Stimulated activated CD8-positive, alpha-beta memory T cell treated with anti-CD3 and anti-CD28 coated beads, Interleukin-7, amount 100 ng/mL, for 1 hour (primary cell): ENCODE measurements at places on chromosomes 12 and 14.
A peak's percentile ranks its signal among the peaks of the same experiment; 100 is the strongest.

GRCh38 chr14:81408595-81408994 lies 8.5 kb upstream of the STON2 start:
- no peak for DNase-seq

DNA sequence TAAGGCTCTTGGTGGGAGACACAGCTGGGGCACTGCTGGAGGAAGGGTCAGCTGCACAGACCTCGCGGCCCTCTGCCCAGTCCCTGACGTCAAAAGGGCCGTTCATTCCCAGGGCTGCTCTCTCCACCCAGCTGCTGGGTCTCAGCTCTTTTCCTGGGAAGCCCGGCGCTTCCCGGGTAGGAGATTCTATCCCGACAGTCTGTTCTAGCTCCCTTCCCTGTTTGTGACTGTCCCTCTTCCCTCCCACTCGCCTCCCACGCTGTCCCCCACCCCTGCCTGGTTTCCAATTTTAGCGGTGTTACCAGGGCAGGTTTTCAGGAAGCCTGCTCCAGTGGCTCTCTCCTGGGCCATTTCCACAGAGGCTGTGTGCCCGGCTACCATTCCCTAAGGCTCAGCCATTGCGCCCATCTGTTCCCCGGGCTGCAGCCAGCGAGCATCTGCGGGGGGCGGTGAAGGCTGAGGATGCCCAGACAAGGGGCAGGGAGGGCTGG lies 186.6 kb downstream of the CACNA1C start:
- no peak for DNase-seq

DNA sequence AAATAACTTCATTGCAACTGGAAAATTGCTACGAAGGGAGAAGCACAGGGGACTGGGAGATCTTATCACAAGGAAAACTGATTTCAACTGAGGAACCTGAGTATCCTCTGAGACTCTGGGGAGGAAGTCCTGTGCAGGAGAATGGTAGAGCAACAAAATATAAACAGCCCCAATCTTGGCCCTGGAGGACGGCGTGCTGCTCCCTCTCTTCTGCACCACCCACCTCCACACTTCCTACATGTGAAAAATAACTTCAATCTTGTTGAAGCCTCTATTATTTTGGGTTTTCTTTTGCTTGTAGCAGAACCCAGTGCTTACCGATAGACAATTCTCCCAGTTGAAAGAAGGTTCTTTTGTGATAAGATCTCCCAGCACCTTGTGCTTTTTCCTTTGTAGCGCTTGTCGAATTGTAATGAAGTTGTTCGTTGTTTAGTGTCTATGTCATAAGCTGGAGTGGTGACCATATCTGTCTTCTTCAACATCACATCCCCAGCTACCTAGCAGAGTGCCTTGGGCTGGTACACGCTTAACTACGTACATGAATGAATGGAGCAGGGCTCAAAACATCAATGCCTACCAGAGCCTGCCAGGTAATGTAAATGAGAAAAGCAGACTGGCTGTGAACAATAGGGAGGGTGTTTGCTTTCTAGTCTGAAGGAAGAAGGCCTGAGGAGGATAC lies 2.8 kb upstream of the CD4 start:
- no peak for DNase-seq

DNA sequence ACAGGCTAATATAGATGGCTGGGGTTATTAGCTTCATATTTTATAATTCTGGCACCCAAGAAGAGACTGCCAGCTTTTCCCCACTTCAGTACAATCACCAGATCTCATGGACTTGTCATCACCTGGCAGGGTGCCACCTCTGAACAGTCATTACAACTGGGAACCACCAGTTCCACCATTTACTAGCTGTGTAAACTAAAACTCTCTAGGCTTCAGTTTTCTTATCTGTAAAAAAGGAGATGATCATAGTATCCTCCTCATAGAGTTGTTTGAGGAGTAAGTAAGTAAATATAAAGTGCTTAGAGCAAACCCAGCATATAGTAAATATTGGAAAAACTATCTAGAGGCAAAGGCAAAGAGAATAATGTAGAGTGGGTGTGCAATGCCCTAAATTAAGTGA lies 19.3 kb downstream of the CPNE8 start:
- no peak for DNase-seq

- DNase-seq: no peak
Measured at GRCh38 chr14:89667983-89668382, 250.9 kb upstream of the FOXN3 start.

DNA sequence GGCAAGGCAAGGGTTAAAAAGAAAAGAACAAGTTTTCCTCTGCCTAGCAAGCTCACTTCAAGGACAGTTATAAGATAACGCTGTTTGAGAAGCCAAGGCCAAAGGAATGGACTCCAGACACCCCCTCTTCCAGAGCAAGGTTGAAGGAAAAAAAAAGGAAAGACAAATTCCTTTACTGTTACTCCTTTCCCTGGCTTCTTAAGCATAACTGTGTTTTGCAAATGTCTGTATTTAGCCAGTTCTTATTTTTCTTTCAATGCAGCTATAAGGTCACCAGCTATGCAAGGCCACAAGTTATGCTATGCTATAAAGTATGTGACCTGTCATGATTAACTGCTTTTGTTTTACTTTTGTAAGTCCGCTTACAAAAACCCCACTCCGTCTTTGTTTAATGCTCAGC lies 26.6 kb downstream of the ZNF410 start:
- DNase-seq: no peak

DNA sequence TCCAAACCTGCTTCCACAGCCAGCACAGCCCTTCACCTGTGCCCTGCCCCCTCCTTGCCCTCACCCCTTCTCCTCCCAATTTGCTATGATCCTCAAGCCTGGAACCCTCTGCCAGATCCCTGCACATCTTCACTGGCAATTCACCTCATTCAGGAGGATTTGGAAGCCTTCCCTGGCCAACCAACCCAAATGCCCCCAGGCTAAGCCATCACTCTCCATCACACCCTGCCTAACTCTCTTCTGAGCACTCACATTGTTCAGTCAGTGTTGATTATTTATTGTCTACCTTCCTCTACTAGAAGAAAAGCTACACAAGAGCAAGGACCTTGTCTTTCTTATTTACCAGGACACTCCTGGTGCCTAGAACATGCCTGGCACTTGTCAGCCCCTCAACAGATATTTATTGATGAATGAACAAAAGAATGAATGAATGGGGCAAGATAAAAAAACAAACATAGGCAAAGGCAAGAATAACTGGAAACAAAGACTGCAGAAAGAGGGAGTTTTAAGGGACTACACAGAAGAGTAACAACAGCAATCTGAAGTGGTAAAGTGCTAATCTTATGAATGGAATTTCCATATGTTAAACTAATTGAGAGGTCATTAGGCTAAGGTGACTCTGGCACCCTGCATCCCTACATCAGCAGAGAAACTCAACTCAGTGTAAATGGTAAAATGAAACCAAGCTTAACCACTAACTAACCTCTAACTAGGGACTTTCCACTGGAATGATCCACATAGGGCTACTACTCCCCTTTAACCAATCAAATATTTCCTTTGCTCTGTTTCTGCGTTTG lies 33.4 kb downstream of the TMTC1 start:
- DNase-seq: no peak

- DNase-seq: no peak
Measured at GRCh38 chr14:101128478-101129321, 225.2 kb upstream of the RTL1 start.

DNA sequence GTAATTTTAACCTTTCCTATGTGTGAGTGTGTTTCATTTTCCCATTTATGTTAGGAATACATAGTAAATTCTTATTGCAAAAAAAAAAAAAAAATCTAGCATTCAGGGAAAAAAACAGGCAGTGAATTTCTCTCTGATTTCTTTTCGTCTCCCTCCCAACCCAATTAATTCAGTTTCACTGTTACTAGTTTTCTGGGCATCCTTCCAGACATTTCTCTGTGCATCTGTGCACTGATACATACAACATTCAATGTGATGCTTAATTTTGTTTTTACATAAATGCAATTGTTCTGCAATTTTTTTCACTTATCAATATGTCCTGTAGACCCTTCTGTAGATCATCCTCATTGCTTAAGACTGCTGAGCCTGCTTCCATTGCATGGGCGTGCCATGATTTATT lies 694.3 kb upstream of the TBX3 start:
- no peak for DNase-seq

GRCh38 chr12:57016348-57016747 lies at the start of gene TAC3:
Gene TAC3 (minus strand): TSS chr12:57016529. CDS start chr12:57015797, 732 bp downstream.
- no peak for DNase-seq

- no peak for DNase-seq
Measured at GRCh38 chr12:54229624-54230212, 40.9 kb upstream of the SMUG1 start.

DNA sequence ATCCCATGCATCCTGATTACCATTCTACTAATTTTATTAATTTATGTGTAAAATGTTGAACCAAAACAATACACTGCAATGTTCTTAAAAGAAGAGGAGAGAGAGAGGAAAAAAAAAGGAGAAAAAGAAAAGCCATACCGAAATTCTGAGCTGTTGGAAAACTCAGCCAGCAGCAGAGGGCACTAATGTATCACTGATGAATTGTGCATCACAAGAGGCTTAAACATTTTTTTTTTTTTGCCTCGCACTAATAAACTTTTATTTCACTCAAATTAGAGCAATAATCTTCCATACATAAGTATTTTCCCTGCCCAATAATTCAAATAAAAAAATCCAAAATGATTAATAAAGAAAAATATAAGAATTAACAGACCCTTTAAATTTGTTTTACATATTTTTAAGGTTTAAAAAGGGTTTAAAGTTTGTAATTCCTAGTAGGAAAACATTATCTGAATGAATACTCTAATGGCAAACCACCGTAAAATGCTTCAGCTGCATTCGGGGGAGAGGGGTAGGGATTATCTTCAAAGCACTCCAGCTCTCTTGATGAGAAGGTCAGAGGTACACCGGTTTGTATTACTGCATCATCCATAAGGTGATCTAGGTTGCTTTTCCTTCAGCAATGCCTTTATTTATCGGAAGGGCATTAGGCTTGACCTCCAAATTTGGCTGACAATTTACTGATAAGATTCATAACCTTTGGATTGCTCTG lies 41.9 kb downstream of the ATP23 start:
- no peak for DNase-seq

GRCh38 chr12:121252712-121253345 lies 42.9 kb downstream of the P2RX4 start:
- DNase-seq: no peak

DNA sequence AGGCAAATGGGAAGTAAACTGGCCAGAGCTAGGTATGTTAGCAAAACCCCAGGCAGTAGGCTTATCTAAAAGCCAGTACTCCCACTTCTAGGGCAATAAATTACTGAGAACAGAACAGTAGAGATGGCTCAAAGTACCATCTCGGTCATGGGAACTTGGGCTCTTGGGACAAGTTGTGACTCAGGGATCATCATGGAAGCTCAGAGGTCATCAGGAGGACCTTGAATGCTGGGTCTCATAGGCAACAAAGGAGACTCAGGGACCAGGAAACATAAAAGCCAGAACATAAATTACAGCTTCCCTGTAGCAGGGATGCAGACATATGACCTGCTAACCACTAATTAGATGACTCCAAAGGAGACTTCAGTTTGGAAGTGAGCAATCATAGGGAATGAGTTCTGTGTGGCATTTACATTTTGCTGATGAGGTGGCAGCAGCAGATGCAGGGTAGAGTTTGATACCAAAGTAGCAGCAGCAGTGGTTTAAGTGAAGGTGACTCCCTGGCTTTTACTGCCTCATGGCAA lies 97.6 kb upstream of the SCAF11 start:
- no peak for DNase-seq

- no peak for DNase-seq
Measured at GRCh38 chr14:21070083-21070609, at the start of gene ARHGEF40. Gene ARHGEF40 (plus strand): TSS chr14:21070304. CDS start chr14:21070397, 93 bp downstream.

DNA sequence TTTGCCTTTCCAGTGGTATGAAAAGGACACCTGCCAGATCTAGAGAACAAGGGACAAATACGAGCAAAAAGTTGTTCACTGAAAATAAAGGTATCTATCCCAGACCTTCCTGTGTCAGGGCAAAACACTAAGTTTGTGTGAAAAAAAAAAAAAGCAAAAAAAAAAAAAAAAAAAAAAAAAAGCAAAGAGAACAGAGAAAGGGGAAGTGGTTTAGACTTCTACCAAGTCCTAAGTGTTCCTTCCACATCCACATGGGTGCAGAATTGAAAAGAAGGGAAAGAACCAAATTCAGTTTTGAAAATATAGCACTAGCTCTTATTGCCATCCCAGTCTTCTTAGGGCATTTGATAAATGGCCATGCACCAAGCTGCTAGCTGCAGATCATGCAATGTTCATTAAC lies 41.7 kb downstream of the ZCRB1 start:
- no peak for DNase-seq

DNA sequence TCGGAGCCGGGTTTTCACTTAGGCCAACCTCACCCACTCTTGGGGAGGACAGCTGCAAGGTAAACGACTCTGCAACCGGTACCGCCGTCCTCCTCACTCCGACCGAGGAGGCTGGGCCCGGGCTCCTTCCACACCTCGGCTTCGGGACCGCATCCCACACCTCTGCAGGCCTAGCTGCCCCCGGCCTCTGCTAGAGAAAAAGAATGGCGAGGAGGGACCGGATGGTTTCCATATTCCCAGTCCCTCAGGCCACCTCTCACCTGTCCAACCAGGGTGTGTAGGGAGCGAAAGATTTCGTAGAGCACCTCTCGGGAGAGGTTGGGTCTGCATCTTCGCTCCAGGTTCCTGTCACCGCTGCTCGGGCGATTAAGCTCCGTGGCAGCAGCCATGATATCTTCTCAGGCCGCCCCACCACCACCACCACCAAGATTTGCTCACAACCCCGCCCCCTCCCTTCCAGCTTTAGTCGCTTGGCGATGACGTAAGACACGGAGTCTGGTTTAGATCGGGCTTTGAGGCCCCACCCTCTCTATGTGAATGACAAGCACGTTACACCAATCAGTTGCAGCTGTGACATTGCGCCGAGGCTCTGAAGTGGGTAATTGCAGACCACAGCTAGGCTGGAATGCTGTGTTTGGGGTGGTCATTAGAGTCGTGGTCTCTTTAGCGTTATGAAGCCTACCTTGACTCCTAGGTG lies at the start of gene MBIP:
TSS of gene MBIP (minus strand) at position 438 of the 697 bp plus-strand sequence. CDS start at position 389, 49 bp downstream.
- DNase-seq: peak; percentile 74

GRCh38 chr14:72686101-72686500 lies 207.8 kb downstream of the DPF3 start:
- DNase-seq: no peak

GRCh38 chr14:54622192-54622958 lies 55.4 kb downstream of the SAMD4A start:
- DNase-seq: no peak
